ENCODE measurements at places on chromosomes 6 and 20.

GRCh38 chr6:70998148-70998547, 41.3 kb upstream of the B3GAT2 start:
- no peak for DNase-seq

DNA sequence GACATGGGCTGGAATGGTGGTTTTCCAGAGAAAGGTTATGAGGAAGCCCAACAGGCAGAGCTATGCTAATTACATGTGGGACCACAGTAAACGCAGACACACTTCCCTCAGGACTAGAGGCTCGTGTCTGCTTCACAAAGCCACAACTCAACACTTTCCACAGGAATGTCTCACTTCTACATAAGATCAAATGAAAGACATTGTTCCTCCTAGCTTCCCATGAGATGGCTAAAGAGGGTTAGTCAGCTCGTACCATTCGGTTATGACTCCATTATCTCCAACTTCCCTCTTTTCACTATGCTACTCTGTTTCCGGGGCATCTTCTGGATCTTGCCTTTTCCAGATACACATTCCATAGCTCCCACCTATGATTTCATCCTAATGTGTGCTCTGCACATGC, 29.1 kb upstream of the ZC3H12D start:
- no peak for DNase-seq

DNA sequence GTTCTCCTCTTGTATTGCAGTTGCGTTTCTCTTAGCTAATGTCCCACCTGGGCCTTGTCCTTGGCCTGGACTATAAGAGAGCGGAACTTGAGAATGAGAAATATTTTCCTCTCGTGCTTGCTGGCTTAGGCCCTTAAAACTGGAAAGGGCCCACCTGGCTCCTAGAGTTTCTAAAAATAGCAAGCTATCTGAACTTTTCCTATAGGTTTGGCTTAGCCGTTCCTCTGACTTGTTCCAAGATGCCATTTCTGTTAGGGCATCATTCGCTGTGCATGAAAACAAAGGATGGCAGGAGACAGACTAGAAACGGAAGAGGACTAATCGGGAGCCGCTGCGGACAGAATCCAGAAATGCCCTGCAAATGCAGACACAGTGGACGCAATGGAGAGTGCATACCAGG, 4.5 kb downstream of the RIPOR3 start:
- no peak for DNase-seq

DNA sequence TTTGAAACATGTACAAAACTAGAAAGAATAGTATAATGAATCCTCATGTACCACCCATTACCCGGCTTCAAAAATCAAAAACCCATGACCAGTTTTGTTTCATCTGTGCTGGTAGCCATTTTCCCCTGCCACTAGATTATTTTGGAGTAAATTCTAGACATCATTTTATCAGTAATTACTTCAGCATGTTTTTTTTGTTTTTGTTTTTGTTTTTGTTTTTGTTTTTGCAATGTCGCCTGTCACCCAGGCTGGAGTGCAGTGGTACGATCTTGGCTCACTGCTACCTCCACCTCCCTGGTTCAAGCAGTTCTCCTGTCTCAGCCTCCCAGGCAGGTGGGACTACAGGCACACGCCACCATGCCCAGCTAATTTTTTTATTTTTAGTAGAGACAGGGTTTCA, 8.0 kb upstream of the PKIG start:
- no peak for DNase-seq

GRCh38 chr20:19113343-19113930, 99.0 kb upstream of the SLC24A3 start:
- DNase-seq = no peak

DNA sequence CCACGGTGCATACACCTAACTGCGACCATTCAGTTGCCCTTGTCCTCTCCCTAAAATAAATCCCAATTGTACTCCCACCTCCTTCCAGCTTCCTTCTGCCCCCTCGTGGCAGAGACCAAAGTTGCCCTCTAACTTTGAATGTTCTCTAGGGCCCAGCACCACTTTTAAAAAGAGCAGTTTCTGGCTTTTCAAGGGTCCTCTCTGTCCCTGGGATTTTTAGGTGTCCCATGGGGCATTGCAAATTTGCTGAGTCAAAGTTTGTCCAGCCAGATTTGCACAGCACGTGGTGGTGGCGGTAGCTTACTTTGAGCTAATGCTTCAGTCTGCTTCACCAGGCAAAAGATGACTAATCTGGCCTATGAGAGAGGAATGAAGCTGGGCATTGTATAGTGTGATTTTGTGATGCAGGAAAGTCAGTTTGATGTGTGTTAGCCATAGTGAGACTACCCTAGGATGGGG, 100.2 kb downstream of the PERP start:
- DNase-seq = peak; percentile 82
